ENCODE measurements at places on chromosomes 11 and 22.

DNA sequence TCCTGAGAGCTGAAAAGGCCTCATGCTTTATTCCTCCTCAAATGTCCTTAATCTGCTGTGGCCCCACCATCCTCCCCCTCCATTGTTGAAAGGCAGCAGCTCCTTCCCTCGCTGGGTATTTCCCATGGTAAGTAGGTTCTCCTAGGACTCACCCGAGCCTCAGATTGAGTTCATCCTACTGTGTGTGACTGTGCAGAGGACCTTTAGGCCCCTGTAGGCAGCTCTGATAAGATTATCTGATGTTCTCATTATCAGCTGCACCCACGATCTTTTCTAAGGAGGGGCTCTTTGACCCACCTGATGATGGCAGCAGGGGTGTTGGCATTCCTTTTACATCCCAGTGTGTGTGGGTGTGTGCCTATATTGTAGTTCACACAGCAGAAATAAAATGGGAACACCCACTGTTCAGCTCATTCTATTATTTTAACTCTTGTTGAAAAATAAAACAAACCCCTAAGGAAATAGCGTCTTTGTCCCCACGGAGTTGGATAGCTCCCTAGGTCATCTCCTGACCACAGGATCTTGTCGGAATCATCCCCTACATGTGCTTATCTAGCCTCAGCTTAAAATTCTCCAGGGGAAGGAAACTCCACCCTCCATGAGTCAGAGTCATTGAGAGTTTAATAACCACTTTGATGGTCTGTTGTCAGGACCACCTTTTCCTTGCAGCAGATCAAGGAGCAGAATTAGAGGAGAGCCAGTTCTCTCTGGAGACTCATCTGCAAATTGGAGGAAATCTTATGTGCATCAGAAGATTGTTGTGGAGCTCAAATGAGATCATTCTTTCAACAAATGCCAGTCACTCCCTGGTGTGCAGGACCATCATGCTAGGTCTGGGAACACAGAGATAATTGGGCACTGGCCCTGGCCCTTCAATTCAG is 19.3 kb downstream of the ENDOD1 start:
- DNase-seq: no peak

GRCh38 chr22:44786610-44787009 is 34.2 kb downstream of the ARHGAP8 start:
- no peak for DNase-seq

DNA sequence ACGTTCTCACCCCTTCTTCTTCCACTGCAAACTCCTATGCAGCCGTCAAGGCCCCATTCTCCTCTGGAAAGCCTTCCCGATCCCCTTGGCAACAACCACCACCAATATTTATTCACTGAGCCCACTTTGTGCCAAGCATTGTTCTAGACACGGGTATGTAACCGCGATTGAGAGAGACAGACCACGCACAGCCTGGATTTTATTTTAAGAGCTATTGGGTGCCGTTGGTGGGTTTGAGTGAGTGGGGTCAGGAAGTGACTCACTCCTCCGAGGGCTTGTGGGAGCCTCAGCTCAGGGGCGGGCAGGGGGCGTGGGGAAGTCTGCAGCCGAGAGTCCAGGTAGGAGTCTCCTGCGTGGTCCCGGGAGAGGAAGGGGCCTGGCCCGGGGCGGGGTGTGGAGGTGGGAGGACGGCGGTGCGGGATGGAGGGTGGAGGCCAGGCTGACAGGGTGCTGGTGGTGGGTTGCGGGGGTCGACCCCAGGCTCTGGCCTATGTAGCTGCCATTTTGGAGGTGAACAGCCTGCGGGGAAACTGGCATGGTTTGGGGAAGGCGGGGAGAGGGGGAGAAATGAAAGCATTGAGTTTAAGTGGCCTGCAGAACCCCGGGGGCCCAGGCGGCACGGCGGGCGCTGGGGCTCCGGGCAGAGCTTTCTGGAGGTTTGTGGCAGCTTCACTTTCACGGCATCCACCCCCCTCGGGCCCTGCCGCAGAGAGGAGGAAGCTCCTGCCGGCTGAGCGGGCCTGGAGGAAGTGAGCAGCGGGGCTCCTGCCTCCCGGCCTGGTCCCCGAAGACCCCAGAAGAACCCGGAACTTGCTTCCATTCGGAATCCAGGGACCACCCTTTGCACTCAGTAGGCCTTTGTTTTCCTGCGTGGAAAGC is 547 bp downstream of the PARVG start:
- DNase-seq: no peak

DNA sequence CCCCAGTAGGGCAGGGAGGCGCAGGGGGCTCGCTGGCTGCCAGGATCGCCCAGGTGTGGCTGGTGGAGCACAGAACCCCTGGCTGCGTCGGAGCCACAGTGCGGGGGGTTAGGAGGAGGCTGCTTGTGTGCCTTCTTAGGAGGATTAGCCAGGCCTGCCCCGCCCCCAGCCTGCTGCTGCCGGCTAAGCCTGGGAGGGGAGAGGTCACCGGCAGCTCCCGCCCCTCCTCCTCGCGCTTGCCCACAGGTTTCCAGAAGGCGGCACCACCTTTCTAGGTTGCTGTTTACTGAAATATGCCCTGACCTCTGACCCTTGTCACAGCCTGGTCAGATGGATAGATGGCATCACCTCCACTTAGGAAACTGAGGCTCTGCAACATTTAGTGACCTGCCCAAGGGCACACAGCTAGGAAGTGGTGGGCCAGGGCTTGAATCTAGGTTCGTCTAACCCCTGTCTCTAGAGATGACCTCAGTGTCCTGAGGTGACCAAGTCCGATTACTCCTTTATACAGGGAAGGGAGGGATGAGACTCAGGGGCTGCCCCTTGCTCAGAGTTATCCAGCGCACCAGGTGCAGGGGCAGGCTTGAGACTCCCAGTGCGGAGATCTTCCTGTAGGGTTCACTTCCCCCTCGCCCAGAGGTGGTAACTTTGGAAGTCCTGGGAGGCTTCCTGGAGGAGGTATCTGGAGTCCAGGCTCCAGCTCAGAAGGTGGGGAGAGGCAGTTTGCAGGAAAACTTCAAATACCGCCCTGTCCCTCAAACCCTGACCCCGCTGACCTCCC is 44.0 kb downstream of the MYO7A start:
- no peak for DNase-seq

- peak; percentile 35 for DNase-seq
Measured at GRCh38 chr11:103537904-103538502, 428.8 kb downstream of the DYNC2H1 start.

- no peak for DNase-seq
Measured at GRCh38 chr11:73218106-73218829, at the start of gene P2RY2. Gene P2RY2 (plus strand): TSS chr11:73218281. CDS start chr11:73234160, 15,879 bp downstream.

DNA sequence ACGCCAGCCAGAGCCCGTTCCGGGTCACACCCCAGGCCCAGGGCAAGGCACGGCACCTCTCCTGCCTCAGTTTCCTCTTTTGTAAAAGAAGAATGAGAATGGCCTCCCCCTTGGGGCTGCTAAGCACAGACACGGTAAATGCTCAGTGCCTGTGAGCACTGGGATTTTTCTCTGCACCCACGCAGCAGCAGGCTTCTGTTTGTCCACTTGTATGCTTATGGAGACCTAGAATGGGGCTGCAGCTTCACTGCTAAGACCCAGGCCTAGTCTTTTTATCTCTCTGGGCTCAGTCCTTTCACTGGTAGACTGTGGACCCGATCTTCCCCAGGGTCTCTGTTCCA is 1327.9 kb downstream of the TBC1D22A start:
- DNase-seq: no peak

DNA sequence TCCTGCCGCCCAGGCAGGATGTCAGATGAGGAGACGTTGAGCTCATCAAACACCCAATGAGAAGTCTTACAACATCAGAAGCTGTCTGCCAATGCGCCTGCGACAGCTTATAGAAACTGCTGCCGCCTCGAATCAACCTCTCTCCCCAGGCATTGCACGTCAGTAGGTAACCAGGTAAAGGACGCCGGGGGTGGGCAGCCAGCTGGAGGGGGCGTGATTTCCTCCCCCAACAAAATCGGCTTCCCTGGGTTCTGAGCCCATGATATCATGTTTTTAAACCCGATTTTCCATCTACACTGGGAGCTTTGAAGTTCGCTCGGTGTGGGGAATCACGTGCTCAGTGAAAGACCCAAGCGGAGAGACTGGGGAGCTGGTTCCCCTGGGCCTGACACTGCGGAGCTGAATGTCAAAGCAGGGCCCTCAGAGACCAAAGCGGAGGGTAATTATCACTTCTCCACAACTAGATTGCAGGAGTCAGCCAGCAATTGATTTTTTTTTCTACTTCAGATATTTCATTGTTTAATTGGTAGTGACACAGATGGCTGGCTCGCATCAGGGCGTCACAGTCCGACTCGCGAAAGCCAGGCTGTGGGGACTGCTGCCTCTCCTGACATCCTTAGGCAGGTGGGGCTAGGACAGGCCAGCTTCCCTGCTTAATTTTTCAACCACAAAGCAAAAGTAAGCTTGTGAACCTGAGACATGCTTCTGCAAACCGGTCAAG is 15.4 kb downstream of the FAM83F start:
- DNase-seq: no peak

DNA sequence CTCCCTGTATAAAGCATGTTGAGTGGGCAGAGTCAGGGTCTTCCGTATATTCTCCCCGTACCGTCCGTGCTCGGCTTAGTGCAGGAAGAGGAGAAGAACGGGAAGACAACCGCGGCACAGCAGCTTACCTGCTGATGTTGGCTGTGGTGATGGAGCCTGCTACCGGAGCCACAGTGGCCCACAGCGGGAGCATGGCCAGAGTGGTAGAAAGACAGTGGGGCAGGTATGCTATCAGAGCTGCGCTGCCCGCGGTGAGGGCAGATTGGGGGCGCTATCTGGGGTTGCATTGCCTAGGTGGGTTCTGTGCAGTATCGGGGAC is 120.7 kb upstream of the VPREB1 start:
- DNase-seq: no peak

DNA sequence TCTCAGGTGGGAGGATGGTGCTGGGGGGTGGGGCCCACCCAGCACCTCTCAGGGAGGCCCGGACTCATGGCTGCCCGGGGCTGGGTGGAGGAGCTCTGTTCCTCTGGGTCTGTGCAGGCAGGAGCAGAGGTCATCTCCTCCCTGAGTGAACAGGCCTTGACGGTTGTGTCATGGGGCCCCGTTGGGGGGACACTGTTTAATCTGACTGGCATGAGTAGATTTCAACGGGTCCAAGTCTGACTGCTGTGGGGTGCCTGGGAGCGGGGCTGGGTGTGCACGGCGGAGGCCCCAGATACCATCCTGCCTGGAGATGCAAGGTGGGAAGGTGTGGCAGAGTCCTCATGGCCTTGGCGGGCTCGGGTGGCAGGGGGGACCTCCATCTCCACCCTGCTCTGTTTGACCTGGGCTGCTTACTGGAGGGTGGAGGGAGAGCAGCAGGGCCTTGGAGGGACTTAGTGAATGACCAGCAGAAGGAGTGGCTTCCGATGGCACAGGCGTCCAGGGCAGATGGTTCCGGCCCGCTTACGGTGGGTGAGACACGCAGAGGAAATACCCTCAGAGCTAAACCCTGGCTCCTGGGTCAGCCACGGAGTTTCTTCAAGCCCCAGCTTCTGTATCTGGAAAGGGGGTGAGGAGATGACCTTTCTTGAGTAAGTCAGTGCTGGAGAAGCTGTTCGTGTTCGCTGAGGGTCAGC is 48.7 kb downstream of the SMIM38 start:
- DNase-seq: no peak

- DNase-seq: no peak
Measured at GRCh38 chr11:16958833-16959232, 55.4 kb downstream of the PLEKHA7 start.

- no peak for DNase-seq
Measured at GRCh38 chr11:2885017-2885677, 428 bp downstream of the CDKN1C start.

- DNase-seq: no peak
Measured at GRCh38 chr11:122033193-122033592, 82.8 kb downstream of the BLID start.

DNA sequence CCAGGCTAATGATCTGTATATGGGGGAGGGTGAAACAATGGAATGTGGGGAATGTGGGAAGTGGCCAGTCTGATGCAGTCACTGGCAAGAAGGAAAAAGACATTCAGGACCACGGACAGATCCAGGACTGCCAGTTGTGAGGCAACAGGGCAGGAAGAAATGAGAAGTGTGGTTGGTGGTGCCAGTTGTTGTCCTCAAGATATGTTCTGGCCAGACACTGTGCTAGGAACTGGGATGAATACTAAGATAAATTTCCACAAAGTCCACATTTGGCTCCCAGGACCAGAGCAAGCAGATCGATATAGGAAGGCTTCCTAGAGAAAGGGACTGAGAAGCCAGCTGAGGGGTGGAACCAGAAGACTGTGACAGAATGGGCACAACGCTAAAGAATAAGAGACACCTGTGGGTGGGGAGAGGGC is 6.8 kb upstream of the TPBGL start:
- peak; percentile 56 for DNase-seq

DNA sequence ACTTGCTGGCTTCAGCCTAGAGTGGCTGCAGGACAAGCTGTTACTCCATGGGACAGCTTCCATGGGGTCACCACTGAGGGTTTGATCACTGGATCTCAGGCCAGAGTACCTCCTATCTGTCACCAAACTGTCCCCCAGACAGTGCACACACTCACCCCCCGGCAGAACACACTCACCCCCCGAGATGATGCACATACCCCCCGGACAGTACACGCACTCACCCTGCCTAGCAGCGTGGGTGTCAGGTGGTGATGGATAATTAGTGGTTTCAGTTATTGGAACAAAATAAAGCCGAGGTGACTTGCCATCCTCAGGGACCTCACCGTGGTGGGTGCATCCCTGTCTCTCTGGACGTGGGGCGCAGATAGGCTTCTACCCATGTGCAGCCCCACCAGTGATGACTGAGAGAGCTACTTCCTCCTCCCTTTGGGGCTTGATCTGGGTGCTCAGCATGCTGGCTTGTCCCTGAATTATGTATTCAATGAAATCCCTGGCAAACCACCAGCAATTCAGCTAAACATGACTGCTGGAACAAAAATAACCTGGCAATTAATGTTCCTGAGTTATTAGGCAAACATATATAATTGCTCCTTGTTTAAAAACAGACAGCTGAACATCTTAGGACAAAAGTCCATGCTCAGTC is 18.9 kb downstream of the TANGO2 start:
- DNase-seq: no peak

DNA sequence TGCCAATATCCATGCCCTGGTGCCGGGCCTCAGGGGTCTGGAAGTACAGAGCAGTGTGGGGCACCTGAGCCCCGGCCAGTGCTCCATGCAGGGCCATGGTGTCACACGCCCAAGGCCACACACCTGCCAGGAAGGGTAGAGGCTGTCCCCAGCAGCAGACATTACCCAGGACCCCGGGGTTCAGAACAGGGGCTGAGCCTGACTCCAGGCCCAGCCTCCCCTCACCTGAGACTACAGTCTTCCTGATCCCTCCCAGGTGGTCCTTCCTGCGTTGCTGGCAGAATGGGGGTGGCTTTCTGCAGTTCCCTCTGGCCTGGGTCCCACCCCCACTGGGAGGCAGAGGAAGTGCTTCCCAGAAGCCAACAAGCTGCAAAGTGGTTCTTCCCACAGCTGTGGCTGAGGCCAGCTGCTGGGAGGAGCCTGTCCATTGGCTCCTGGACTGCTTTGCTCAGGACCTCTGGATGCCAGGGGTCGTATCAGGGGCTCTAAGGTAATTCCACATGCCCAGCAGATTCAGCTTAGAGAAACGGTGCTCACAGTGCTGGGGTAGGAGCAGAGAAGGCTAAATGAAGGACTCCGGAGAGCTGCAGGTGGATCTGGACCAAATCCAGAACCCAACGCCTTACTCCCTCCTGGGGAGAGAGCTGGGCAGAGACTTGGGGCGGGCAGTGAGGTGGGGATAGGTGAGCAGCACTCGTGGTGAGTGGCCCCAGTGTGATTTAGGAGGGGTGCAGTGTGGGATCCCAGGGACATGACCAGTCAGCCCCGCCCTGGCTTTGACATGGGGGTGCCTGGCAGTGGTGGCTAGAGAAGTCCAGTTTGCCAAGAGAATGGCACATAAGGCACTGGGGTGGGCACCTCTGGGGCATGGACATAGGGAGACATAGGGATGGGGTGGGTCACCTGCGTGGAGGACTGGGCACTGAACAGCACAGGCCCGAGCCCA is 12.6 kb downstream of the TCIRG1 start:
- DNase-seq: no peak
